Liver (tissue), 10 donors: ENCODE measurements at places on chromosomes 11 and 22.

DNA sequence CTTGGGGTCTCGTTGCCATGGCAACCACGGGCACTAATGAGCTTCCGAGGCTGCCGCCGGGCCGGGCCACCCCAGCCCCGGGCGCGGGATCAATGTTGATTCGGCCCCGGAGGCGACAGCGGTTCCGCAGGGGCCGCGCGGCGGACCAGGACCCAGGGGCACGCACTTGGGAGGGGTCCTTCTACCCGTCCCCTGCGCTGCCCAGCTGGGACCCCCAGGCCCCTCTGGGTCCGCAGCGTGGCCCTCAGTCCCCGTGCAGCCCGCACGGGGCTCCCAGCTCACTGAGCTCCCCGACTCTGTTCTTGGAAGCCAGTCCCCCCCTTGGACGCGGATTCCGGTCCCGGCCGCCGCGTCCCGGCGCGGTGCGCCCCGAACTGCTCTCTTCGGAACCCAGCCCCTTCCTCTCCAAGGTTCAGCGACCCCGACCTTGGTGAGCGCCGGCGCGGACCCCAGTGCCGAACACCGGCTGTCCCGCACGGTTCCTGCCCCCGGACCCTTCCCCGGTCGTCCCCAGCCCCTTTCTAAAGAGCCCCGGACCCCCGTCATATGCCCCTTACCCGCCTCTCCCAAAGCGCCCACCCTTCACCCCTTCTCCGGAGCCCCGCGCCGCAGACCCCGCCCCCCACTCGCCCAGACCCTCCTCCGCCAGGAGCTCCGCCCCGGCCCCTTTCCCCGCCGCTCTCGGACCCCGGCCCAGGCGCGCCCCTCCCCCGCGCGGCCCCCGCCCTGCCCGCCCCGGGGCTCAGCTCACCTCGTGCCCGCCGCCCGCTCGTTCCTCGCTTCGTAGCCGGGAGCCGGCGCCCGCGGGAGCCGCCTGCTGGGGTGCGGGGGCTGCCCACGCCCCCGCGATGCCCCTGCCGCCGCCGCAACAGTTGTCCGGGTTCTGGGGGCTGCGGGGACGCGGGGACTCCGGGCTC, 18.3 kb upstream of the SHISAL1 start:
- no peak for DNase-seq

GRCh38 chr11:5620651-5621521, 3.9 kb upstream of the TRIM34 start:
- no peak for DNase-seq

GRCh38 chr11:125345421-125346178, 150.5 kb downstream of the FEZ1 start:
- DNase-seq: peak; percentile 53

GRCh38 chr11:57444362-57445121, 15.8 kb upstream of the RTN4RL2 start:
- DNase-seq: no peak

GRCh38 chr11:65430406-65431217, 8.0 kb downstream of the NEAT1 start:
- no peak for DNase-seq

GRCh38 chr11:83193315-83194280, at the start of gene ANKRD42:
Gene ANKRD42, plus strand, starts transcription at chr11:83193712. Its CDS starts 959 bp downstream, at chr11:83194671.
- peak; percentile 86 for DNase-seq

- no peak for DNase-seq
Observed at GRCh38 chr22:35860837-35861236, 143.2 kb downstream of the APOL5 start.

- no peak for DNase-seq
Observed at GRCh38 chr11:15757048-15757698, 599.2 kb downstream of the SOX6 start.

- peak; percentile 27 for DNase-seq
Observed at GRCh38 chr11:134554106-134554505, 142.1 kb upstream of the B3GAT1 start.

DNA sequence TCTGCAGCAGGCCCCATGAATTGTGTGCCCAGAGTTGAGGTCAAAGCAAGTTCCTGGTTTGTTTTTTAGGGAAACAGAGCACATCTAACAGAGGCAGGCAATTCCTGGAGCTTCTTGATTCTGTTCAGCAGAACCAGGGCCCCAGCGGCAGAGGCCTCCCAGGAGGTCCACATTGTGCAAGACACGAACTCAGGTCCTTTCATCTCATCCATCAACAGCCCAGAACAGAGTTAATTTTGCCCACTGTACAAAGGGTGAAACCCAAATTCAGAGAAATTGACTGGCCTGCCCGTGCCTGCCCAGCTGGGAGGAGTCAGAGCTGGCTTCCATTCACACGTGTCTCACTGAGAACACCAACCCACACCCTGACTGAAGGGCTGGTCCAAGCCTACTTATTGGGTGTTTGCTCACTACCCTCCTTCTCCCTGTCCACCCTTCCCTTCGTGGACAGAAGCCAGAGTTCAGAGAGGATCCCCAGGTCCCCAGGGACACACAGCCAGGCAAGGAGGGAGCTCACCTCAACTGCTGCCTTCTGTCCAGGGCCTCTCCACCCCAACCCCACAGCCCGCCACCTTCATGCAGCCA, 607.1 kb downstream of the TBC1D22A start:
- no peak for DNase-seq

GRCh38 chr11:115710426-115710825, 206.2 kb upstream of the CADM1 start:
- DNase-seq: no peak

GRCh38 chr11:15976433-15977045, 379.8 kb downstream of the SOX6 start:
- DNase-seq: no peak

GRCh38 chr11:71342951-71343827, 90.8 kb upstream of the SHANK2 start:
- DNase-seq: peak; percentile 48

- DNase-seq: no peak
Observed at GRCh38 chr11:45554230-45554967, 111.0 kb downstream of the CHST1 start.

DNA sequence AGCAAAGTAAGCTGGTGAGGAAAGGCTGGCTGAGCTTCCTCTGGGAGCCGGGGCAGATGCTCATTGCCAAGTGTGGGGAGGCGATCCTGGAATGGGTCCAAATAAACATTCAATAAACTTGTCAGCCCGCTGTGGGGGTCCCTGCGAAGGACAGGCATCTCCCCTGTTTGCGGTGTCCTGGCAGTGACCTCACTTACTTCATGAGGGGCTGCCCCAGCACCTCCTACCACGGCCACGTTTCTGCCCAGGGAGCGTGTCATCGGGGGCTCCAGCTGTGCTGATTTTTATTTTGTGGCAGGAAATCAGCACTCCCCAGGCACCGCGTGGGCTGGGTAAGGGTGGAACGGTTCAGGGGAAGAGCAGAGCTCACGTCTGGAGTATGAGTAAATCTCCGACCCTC, 493.9 kb upstream of the B3GAT1 start:
- no peak for DNase-seq

DNA sequence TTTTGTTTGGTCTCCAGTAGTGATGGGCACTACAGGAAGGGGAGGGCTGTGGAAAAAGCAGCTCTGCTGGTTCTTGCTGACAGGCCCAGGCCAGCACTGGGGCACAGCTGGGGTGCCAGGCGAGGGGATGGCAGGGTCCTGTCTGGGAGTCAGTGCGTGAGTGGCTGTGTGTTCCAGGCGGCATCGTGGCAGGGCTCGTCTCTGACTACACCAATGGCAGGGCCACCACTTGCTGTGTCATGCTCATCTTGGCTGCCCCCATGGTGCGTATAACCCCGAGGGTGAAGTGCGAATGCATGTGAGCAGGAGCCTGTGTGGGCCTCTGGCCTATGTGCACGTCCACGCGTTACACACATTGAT, 20.9 kb downstream of the SLC37A2 start:
- no peak for DNase-seq

DNA sequence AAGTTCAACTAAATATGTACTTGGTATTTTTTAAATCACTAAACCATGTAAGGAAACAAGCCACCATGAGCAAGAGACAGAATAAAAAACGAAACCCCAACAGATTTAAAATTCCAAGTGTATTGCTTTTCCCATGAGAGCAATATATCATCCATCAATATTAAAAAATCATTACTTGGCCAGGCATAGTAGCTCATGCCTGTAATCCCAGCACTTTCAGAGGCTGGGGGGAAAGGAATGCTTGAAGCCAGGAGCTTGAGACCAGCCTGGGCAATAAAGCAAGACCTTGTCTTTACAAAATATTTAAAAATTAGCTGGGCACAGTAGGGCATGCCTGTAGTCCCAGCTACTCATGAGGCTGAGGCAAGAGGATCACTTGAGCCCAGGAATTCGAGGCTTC, 190.8 kb downstream of the TTC28 start:
- DNase-seq: no peak

GRCh38 chr11:67438158-67438902, 848 bp upstream of the PTPRCAP start:
- no peak for DNase-seq

DNA sequence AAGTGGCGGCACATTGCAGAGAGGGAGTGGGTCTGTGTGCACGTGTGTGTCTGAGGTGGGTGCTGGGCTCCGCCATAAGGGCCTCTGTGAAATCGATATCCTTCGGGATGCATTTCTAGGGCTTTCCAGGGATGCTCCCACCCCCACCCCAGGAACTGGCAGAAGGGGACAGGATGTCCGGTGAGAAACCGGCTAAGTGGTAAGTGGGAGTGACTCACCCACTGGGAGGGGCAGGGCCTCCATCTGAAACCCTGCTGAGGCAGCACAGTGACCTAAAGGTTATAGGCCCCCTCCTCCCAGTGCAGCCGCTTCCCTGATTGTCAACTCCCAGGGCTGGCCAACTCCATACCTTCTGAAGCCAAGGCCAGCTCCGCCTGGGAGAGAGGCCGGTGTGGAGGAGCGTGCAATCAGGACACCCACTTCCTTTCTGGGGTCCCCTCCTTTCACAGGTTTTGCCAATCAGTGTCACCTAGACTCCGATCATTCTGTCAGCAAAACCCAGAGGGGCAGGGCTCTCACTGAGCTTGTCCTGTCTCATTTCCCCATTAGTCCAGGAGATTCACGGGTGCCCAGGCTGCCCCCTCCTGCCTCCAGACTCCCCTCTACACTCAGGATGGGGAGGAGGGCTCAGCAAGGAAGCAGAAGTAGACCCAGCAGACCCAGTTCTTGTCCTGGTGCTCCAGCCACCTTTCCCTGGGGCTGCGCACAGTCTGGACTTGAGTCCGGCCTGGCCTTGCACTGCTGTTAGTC, 44.5 kb downstream of the NECTIN1 start:
- no peak for DNase-seq
